Kidney tubule cell (primary cell): ENCODE measurements at places on chromosomes 5 and 9.

DNA sequence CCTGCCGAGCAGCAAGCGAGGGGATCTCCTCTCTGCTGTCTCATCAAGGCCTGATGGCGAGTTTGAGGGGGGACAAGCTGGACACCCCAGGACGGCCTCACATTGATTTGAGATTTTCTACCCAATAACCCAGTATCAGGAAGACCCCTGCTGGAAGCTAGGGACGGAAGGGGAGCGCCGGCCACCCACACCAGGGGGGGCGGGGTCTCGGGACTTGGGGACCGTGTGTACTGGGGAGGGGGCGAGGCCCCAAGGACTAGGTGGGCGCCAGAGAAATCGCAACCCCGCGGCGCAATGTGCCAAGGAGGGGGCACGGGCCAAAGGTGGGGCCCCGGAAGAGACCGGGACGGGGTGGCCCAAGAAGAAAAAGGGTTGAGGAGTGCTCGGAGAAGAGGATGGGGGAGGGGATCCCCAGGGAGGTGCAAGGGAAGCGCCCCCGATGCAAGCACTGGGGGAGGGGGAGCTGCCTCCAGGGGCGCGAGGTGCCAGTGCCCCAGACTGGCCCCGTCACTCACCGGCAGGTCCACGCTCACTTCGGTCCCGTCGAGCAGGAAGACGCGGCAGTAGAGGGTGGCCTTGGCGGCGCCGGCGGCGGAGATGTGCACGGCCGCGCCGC lies 1.1 kb downstream of the EPB41L4B start:
- DNase-seq: peak; percentile 45

DNA sequence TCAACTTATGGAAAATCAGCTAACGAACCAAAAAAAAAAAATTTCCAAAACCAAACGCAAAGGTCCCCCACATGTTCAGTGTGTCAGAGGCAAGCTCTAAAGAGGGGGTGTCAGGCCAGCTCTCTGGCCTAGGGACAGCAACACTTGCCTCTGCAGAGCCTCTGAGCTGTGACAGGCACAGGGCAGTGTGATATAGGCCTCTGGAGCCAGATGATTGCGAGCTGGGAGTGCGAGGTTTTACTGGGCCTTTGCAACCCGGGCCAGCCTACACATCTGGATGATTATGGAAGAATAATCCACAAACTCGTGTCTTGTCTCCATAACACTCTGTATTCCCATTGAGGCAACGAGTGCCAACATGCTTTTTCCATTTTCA lies 67.7 kb upstream of the STC2 start:
- no peak for DNase-seq

DNA sequence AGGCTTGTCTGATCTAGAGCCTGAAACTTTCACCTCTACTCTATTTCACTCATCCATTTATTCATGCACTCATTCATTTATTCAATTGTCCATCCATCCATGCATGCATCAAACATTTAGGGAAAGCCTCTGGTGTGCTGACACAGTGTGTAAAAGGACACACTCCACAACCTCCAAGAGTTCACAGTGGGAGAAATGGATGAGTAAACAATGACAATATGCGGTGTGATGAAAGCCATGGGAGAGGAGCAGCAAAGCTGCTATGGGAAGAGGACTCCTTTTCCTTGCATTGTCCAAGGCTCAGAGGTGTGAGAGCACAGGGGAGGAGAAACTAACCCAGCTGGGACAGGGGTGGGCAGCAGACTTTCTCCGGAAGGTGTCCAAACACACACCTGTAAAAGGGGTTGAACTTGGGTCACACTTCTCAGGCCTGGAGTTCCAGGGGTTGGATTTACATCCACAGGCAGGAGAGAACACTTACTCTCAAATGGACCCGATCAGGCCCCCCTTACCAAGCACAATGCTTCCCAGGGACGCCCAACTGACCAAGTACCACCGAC lies 21.2 kb upstream of the PFDN1 start:
- DNase-seq: peak; percentile 83

DNA sequence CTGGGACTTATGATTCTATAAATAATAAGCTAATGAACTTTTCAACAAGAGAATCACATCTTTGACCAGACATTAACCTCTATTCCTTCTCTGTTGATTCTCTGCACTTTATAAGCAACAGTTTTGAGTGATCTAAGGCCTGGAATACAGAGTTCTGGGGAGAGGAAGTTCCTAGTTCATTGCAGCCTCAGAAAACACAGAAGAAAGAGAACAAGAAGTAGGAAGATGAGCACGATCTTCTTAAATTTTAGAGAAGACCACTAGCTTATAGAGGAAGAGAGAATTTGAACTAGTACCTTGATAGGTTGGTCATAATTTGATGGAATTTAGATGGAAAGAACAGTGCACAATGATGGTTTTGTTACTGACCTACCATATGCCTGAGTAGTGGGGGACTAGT lies 8.5 kb upstream of the C9orf72 start:
- no peak for DNase-seq

GRCh38 chr5:141787376-141787775 lies 90.8 kb downstream of the PCDH1 start:
- no peak for DNase-seq

DNA sequence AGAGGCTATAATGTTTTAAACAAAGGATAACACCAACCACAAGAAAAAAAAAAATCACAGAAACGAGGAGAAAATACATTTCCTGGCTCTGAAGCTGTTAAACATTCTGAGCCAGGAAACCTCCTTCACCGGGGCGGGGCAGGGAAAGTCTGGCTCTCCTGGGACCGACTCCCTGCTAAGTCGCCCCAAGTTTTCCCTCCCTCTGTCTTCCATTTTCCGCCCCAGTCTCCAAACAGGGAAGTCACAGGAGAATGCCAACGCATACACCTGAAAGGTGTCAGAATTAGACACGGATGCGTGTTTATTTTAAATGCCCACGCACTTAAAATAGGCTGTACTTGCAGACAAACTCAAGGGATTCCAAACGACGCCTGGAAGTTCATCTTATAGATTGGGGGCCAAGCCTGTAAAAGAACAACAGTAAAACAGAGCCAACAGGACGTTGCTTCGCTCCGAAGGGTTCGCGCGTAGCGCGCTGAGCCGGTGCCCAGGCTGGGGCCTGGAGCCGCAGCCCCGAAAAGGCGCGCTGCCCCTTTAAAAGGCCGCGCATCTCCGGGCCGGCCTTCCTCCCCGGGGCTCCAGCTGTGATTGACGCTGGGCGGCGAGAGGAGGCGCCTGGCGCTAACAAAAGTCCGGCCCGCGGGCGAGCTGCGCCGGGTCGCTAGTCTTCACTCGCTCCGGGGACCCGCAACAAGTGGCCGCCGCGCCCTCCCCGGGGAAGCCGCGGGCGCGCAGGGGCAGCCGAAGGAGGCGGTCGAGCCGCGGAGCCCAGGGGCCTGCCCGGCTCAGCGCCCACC lies at the start of gene FBXL7:
FBXL7 (plus strand) TSS at position 653 of the 797 bp plus-strand sequence.
- DNase-seq: peak; percentile 77

DNA sequence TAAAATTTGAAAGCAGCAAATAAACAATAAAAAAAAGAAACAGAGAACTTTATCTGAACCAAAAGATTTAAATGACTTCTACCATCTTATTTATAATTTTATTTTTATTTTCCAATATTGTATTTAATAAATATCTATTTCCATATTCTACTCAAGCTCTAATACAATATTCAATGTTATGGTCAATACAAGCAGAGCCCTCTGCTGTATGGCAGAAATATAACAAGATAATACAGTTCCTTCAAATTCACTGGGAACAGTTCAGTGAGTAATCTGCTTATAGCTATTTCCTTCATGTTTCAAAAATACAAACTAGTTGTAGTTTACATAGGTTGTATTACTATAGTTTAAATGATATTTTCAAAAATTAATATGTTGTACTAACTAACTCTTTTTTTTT lies 332.7 kb downstream of the PRDM9 start:
- no peak for DNase-seq

- DNase-seq: peak; percentile 37
Observed at GRCh38 chr9:126885131-126885641, 24.7 kb downstream of the ZBTB34 start.

- peak; percentile 11 for DNase-seq
Observed at GRCh38 chr9:98795295-98795955, 930 bp downstream of the ANKS6 start.

DNA sequence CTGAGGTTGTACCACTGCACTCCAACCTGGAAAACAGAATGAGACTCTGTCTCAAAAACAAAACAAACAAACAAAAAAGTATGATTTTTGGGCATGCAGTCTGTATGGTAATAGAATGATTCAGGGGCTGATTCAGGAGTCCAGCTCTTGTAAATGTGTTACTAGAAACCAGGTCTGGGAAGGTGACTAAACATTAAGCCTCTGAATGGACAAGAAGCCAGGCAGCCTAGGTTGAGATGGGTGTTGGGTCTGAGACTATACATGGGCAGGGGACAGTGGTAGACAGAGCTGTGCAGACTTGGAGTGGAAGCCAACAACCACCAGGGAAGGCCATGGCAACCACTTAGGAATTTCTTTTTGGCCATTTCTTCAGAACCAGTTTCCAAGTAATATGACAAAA lies 64.9 kb upstream of the TLE1 start:
- DNase-seq: peak; percentile 92

DNA sequence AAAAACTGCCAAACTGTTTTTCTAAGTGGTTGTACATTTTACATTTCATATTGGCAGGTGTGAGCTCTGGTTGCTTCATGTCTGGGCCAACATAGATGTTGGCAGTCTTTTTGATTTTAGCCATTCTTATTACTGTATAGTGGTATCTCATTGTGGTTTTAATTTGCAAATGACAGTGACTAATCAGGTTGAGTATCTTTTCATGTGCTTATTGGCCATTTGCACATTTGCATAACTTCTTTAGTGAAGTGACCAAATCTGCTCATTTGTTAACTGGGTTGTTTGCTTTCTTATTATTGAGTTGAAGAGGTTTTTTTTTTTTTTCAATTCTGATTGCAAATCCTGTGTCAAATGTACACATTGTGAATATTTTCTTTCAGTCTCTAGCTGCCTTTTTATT lies 36.9 kb upstream of the MSX2 start:
- DNase-seq: no peak
